H7 (cell line): ENCODE measurements at places on chromosomes 7 and 10.

GRCh38 chr10:22774102-22774501 lies 59.7 kb upstream of the PIP4K2A start:
- DNase-seq: no peak

- DNase-seq: no peak
Measured at GRCh38 chr10:102322914-102323313, 72.6 kb upstream of the NFKB2 start.

- peak; percentile 97 for DNase-seq
Measured at GRCh38 chr10:97914837-97915211, 65.2 kb downstream of the GOLGA7B start.

DNA sequence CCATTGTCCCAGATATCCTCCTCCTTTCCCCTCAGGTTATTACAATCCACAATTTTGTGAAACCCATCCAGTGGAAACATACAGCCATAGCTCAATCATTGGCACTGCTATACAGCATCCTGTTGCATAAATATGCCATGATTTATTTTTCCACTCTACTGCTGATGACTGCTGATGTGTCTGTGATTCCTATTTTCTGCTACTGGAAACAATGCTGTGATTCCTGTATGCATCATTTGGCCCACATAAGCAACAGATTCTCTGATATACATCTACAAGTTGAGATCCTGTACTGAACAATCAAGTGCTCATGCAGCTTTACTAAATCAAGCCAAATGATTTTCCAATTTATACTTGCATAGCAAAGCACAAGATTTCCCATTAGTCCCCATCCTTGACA lies 39.6 kb downstream of the CUL2 start:
- no peak for DNase-seq
